ENCODE measurements at places on chromosomes 2 and 18.

DNA sequence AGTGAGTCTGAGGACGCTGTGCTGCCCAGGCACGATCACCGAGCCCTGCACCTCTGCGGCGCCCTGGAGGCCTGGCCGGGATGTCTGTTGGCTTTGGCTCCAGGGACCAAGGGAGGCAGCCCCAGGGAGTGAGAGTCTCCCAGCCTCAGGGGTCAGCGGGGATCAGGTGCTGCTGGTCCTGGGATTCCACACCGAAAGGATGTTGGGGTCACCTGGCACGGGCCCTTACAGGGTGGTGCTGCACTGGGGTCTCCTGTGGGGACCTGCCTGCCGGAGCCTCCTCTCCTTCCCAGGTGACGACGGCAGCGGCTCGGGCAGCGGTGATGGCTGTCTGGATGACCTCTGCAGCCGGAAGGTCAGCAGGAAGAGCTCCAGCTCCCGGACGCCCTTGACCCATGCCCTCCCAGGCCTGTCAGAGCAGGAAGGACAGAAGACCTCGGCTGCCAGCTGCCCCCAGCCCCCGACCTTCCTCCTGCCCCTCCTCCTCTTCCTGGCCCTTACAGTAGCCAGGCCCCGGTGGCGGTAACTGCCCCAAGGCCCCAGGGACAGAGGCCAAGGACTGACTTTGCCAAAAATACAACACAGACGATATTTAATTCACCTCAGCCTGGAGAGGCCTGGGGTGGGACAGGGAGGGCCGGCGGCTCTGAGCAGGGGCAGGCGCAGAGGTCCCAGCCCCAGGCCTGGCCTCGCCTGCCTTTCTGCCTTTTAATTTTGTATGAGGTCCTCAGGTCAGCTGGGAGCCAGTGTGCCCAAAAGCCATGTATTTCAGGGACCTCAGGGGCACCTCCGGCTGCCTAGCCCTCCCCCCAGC, 30.5 kb downstream of the GPC1 start:
- DNase-seq = no peak

GRCh38 chr2:146457221-146457620, 1387.6 kb upstream of the ACVR2A start:
- no peak for DNase-seq

- DNase-seq = peak; percentile 30
Observed at GRCh38 chr18:63505566-63506335, 29.0 kb downstream of the SERPINB5 start.

DNA sequence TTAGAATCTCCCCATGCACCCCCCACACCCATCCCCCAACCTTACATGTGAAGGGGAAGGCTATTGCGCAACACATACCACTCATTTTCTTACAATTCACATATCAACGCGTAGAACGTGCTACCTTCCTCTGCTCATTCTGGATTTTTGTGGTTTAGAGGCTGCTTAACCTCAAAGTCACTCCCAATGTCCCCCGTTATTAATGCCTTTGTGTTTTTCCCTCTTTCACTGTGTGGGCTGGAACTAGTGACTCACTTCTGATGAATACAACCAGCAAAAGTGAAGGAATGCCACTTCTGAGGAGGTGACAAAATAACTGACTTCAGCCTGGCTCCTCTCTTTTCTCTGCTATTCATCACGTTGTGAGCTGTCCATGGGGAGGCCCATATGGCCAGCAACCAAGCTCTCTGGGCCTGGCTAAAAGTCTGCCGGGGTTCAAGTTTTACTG, 342.5 kb upstream of the NXPH2 start:
- no peak for DNase-seq

DNA sequence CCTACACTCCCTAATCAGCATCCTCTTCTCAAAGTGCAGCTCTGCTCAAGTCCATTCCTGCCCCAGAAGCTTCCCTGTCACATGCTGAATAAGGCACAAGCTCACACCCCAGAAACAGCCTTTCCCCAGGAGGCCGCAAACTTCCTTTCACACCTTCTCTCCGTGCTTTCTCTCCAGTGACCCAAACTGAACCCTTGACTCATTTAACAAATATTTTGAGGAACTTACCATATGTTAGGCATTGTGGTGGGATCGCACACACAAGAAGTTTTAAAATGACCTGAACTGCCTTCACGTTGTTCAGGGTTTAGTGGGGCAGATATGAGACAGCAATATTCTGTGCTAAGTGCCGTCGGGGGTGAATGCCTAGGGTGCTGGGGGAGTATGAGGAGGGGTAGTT, 161.3 kb downstream of the INSIG2 start:
- no peak for DNase-seq

DNA sequence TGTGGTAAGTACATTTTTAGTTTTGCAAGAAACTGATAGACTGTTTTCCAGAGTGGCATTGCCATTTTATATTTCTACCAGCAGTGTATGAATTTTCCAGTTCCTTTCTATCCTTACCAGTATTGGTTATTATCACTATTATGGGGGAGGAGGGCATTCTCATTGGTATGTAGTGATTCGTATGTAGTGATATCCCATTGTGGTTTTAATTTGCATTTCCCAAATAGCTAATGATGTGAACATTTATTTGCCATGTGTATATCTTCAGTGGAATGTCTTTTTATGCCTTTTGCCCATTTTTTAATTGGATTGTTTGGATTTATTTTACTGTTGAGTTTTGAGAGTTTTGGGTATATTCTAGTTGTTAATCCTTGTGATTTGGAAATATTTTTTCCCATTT, 16.9 kb downstream of the EIF5B start:
- DNase-seq = no peak
